ENCODE measurements at places on chromosomes 11 and 22. TPM values are rescaled to one million over a fixed set of nuclear protein-coding genes. Genes with fewer than 3 reads are reported as not detected.

DNA sequence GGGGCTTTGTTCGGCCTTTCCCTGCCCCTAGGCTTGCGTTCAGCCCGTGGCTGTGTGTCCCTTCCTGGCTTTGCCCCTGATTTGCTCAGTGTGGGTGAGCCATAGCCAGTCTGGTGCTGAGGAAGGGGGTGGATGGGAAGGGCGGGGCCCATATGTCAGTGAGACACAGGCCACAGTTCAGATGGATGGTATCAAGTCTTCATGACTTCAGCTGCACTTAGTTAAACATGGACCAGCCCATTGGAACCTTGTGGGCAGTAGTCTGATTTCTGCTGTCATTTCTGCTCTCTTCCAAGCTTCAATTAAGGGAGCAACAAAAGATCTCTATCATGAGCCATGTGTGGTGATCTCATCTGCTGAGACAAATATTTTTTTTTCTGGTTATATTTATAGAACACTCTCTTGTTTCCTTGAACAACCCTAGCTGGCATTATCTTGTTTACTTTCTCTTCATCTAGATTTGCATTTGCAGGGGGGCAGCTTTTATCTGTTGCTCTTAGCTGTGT is 21.6 kb upstream of the PEX26 start:
- no peak for DNase-seq

DNA sequence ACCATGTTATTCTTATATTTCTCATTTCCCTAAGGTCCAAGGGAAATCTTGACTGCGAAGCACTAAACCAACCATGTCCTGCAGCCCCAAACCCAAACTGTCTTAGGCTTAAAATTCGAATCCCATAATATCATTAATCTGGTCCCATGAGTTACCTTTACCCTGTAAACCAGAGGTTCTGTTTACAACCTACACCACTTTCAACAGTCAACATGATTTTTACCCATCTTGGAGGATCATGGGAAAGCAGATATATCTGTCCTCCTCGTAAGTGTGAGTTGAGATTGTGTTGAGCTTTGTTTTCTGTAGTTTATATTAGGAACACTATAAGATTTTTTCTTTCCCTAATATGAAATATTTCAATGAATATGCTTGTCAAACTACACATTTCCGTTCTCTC is 6.4 kb downstream of the PRPF19 start:
- DNase-seq = no peak

- no peak for DNase-seq
These were observed 126.3 kb upstream of the CARD18 start for GRCh38 chr11:105265845-105266244.

The C11orf16 gene
- not detected for total RNA-seq

The SLC36A4 gene
- 36.4 TPM for total RNA-seq

DNA sequence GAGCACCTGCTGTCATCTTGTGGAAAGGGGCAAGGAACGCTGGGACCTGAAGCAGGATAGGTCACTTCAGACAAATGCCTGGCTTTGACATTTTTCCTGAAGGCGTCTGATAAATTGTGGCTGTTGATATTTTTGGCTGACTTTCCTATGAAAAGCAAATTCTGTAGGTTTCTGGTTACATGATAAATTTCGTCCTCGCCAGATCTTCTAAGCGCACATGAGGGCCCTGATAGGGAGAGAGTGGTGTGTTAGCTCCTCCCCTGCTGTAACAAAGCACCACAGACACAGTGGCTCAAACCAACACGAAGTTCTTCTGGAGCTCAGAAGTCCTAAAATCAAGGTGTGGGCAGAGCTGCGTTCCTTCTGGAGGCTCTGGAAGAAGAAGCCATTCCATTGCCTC is 19.6 kb downstream of the APOL4 start:
- no peak for DNase-seq

DNA sequence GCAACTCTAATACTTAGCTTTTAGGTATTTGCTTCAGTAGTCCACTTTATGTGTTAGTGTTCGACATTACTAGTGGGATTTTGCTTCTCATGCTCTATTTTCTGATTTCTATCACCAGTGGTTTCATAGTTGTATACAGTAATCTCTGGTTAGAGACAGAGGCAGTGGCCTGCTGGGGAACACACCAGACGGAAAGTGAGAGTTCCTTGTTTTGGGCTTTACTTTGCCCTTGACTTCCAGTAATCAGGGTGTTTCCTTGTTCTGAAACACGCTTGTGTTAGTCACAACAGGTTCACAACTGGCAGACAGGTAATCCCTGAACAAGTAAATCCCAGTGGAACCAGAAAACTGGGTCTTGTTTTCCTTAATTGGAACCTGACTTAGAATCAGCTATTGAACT is 56.0 kb downstream of the PACS1 start:
- DNase-seq = no peak

DNA sequence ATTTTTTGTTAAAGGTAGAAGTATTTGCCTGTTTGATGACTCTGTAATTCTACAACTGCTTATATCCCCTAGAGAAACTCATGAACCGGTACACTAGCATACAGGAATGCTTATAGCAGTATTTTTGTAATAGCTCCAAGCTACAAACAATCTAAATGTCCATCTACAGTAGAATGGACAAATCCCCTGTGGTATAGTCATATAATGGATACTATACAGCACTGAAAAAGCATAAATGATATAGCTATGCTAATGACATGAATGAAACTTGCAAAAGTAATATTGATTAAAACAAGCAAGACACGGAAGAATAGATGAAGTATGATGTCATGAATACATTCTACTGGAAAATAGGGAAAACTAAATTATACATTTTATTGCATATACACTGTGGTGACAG is 142.9 kb downstream of the CEP164 start:
- no peak for DNase-seq

- no peak for DNase-seq
These were observed 13.6 kb downstream of the BLID start for GRCh38 chr11:122102426-122102825.

DNA sequence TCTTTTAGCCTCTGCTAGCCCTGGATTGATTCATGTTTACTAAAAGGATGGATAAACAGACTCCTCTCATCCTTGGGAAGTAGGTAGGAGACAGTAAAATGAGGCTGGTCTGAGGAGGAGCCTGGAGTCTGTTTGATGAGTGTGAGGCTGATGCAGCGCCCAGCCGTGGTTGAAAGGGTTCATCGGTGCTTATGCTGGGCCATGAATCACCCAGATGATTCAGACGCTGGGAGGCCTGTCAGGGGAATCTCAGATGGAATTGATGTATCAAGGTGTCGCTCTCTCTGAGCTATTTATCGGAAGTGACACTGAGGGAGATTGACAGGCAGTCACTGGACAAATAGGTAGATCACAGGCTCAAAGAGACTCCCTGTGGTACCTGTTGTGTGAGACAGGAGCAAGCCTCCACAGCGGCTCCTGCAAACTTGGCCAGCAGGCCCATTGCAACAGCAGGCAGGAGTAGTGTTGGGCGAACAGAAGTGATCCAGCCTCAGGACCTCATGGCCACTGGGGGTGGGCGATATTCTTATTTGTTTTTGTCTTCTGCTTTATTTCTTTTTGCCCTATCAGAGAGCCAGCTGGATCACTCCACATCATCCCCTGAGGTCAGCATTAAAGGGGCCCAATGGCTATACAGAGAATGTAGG is 109.9 kb upstream of the CADM1 start:
- DNase-seq = no peak

GRCh38 chr11:64697663-64698375 is 25.2 kb downstream of the NRXN2 start:
- DNase-seq = no peak

DNA sequence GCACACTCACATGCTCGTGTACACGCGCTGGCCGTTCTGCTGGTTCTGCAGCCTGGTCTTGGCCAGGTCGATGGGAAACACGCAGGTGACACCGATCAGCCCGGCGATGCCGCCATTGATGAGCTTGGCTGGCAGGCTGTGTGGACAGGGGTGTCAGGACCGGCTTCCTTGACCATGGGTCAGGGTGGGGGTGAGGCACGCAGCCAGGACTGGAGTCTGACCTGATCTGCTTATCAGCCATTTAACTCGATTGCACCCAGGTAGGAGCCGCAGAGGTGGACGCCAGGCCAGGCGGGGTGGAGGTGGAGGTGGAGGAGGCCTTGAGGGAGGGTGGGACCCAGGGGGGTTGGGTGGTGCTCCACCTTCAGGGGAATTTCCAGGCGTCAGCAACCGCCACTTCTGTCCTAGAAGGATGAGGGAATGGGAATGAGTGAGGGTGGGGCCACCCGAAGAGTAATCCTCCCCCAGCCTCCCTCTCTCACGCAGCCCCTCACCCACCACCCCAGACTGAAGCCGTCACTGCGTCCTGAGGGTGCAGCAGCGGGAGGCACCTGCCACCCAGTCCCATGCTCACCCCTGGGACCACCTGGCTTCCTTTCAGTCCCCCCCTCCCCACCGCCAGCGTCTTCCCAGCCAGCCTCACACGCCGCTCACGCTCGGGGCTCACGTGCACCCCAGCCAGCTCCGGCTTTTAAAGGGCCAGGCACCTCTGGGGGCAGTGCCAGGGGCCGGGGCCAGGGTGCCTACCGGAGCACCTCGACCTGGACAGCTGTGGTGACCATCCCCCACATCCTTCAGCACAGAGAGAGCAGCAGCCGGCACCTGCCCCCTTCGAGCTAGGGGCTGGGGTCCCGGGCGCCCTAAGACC is 3.1 kb downstream of the SLC25A22 start:
- no peak for DNase-seq

The F2 gene
- total RNA-seq = 21.8 TPM

DNA sequence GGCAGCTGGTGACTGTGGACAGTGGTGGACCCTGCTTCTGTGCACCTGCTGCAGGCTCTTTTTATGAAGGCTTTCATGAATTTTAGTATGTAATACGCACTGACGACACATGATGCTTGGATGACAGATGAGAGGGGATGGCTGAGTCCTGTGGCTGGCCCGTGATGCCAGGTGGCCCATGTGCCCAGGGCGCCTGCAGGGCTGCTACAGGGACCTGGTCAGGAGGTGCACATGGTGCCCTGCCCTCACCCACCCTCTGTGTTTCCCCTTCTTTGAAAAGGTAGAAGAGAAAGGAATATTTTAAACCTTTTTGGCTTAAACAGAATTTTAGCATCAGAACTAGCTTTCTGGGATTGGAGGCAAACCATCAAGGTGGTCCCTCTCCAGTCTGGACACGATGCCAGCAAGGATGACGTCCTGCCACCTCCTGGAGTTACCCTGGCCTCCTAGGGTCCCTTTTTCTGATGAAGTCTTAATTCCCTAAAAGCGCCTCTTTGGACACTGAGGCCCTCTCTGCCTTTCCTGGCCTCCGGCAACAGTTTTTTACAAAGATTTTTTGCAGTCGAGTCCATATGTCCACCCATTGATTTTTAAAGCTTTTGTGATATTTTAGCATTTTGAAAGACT is 5.4 kb upstream of the RANBP1 start:
- DNase-seq = no peak
